ENCODE measurements at places on chromosomes 6 and 20.

DNA sequence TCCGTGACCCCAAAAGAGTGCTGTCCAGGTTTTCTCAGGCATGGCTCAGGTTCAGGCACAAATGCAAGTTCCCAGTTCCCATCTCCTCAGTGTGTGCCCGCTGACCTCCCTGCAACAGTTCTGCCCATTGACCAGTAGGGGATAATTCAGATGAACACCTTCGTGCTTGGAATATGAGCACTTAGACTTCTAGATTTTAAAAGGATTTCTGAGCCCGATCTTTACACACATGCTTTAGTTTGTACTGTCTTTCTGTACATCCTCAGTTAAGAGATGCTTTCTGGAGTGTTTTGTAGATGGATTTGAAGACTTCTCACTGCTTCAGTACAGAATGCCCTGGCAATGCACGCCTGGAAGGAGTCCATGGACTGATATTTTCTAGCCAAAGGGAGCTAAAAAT, 239.6 kb upstream of the PLCB4 start:
- no peak for DNase-seq

- DNase-seq = no peak
Observed at GRCh38 chr6:110359556-110359955, 1.4 kb upstream of the METTL24 start.

DNA sequence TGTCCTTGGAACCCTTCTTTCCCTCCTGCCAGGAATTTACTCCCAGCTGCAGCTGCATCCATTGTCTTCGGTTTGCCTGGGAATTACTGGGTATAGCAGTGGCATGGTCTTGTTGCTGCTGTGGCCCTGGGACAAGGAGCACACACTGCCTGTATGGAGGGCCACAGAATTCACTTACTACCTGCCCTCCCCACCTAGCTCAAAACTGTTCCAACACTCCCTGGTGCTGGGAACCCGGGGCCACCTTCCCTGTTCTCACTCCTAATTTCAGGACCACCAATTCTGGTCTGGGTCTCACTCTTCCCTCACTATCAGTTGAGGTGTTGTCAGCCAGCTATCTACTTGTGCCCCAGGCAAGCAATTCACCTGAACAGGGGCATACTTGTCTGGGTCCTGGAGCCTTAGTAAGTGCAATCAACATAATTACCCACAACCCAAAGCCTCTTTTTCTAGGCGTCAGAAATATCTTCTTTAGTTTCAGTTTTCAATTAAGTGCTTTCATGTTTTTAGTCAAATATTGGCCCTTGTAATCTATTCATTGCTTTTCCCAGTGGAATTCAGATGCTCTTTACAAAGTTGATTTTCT, 47.2 kb downstream of the METTL24 start:
- no peak for DNase-seq

DNA sequence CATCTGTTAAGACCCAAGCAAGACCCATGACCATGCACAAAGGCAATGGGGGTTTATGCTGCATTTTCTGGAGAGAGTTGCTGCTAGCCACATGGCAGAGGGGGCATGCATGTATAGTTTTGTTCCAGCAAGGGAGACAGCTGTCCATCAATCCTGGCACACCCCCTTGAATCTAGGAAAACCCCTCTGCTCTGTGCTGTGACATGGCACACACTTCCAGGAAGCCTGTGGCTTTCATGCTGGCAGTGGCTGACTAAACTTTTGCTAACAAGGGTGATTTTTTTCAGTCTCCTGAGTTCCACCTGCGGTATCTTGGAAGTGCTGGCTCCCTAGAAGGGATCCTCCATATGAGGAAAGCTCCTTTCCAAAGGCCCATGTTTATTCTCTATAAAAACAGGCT, 9.1 kb upstream of the CST4 start:
- DNase-seq = no peak

DNA sequence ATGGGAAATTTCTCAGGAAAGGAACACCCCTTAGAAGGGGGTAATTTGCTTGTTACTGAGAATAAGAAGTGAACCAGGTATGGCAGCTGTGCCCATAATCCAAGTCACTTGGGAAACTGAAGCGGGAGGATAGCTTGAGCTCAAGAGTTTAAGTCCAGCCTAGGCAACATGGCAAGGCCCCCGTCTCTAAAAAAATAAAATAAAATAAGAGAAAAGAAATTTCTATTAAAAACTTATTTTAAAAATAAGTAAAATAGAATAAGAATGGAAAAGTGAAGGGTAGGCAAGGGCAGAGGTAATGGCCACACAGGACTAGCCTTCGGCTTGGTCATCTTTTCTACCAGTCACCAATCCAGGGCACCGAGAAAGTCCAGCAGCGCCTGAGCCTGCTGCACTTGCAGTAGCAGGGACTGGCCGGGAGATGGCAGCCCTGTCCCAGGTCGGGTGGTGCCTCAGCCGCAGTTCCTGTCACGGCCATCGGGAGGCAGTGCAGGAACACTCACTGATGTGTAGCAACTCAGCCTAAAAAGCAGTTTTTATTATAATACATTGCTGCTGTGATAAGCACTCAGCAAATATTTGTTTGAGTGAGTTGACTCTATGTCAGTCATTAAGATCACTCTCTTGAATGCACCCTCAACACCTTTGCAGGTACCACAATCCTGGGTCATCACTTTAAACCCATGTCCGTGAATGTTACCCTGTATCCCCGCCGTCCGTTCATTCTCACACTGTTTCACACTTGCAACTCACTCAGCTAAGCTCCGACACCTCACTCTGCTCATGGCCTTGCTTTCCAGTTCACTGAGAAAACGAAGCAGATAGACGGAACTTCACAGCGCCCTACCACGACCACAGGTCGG, 23.2 kb upstream of the GCM1 start:
- peak; percentile 77 for DNase-seq

DNA sequence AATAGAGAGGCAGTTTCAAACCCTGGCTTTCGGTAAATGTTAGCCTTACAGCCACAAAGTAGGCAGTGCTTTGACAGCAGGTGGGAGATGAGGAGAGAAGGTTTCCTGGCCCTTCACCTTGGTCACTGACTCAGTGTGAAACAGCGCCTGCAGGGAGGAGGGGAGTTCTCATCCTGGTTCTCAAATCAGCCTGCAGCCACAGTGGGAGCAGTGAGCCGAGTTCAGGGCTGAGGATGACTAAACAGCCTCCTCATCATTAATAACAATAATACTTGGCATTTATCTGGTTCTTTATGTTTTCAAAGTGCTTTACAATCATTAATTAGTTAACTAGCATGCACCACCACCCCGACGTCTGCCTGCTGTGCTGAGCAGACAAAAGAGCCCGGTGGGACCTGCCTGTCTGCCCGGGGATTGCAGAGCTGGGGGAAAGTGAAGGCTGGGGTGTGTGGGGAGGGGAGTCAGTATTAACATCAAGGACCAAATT, 59.6 kb downstream of the PRDM1 start:
- DNase-seq = no peak
